Activated naive CD4-positive, alpha-beta T cell treated with anti-CD3 and anti-CD28 coated beads for 36 hours (primary cell): ENCODE measurements at places on chromosomes 4 and X.

GRCh38 chr4:89788206-89789072 is 48.5 kb downstream of the SNCA start:
- DNase-seq = no peak

DNA sequence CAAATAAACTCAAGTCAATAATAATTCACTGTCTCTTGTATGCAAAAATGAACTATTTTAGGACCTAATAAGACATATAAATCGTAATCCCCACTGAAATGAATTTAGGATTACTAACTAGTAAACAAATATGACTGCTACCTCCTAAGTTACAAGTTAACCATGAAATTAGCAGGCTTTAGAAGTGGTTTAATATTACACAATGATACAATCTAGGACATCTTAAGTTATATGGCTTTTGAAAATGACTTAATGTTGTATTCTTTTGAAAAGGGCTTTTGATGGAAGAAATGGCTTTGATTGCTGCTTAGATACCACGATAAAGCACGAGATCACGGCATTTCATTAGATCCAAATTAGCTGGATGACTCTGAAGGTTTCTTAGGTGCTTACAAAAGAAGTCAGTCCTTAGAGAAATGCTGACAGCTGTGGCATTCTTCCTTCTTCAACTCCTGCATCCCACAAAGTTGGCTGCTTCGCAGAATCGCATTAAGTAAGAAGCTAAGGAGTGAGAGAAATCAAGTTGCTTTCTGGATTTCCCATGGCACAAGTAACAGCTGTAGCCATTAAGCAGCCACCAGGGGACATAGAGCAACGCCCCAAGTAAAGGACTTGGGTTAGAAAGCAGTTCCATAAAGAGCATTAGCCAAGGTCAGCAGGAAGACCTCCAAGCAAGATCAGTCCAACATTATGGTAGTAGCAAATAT is 6.9 kb downstream of the SLC10A7 start:
- DNase-seq = no peak

- DNase-seq = no peak
Measured at GRCh38 chr4:118788911-118789310, 47.0 kb downstream of the SEC24D start.

DNA sequence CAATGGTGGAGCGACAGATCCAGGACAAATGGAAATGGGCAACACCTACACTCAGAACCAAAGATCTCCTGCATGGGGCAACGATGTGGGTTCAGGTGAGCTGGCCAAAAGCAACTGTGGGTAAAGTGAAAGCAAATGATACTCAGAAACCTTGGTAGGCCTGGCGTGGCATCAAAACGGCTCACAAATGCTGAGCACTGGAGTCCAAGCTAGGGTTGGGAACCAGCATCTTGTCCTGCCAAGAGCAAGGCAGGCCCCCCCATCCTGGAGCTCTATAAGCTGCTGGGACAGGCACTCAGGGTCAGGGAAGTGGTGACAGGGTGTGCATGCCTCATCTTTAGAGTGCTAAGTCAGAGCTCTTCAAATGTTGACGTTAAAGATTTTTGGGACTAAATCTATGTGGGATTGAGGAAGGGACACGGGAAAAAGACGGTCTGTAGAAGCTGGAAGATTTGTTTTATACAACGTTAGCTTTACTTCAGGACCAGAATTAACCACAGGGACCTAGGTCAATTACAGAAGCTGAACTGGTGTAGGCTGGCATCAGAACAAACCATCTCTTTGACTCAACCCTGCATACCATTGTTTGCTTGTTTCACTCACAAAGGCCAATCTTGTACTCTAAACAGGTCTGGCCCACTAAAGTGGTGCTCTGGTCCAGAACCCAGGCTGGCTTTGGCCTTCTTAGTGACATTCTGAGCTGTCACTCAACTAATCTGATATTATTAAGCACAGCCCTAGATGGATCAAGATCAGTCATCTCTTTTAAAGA is 10.7 kb downstream of the ATP8A1 start:
- no peak for DNase-seq

DNA sequence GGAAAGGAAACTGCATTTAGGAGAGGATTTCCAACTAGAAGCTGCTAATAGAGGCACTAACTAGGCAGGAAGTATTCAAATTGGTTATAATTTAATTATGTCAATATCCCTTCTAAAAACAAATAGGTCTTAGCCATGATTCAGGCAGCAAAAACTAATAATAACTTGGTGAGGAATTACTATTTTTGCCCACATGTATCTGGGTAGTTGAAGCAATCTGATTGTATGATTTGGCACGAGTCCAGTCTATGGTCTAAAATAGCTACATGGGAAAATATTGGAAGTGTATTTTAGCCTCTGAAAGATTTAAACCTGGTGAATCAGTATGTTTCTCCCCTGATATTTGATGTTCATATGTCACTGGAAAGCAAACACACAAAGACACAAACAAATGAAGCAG is 62.2 kb downstream of the MFAP3L start:
- DNase-seq = no peak

- no peak for DNase-seq
Measured at GRCh38 chr4:92514627-92515026, 210.9 kb downstream of the GRID2 start.

DNA sequence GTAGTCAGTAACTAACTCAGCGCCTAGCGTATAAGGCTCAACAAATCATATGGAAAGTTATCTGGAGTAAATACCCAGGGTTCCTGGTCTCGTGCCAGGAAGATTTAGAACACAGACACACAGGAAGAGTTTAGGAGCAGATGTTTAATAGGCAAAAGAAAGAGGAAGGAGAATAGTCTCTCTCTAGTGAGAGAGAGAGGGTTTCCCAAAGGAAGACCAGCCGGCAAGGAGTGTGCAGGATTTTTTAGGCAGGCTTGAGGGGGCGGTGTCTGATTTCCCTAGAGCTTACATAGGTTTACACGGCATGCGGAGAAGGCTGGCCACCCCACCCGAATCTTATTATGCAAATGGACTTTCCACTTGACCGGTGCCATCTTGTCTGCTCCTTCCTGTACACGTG is 284.0 kb upstream of the FRG1 start:
- no peak for DNase-seq

GRCh38 chrX:135984791-135985156 is 461 bp upstream of the SLC9A6 start:
- no peak for DNase-seq

DNA sequence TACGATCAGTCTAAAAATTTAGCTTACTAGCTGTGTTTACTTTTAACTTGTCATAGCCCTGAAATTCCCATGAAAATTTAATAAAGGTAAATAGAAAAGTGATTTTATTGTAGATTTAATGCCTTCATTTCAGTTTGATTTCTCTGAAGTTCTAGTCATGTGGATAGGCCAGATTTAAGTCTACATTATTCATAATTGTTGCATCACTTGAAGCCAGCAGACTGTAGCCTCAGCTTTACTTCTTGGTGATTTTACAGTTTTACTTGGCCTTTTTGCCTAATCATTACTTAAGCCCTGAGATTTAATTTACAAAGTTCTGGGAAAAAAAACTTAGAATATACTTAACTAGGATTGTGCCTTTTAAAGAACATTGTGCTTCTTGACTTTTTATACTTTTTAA is 73.5 kb upstream of the FHDC1 start:
- DNase-seq = no peak

DNA sequence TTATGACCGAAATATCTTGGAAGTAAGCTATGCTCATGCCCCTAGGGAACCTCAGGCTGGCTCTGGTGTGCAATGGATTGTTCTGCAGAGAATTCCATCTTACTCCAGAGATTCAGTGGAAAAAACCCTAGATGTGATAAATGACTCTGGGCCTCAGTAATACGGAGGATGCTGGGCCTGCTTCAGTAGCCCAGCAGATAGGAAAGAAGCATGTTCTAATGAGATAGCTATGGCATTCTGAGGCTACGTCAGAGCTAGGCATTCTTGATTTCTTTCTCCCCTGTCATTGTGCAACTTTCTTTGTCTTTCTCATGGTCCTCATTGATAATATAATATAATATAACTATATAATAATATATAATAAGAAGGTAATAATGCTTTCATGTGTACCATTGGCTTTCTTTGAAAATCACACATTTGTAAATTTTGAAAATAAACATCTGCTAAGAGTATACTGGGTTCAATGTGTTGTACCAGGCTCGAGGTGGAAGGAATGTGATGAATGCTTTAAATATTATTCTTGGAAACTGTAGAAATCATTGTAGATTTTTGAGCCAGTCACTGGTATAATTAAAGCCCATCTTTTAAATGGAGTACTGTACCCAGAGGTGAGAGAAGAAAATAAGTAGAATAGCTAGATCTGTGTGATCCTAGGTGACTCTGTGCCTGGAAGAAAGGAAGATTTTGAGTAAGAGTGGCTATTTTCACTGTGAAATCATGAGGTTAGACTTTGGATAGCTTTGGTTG is 152.0 kb downstream of the IL15 start:
- DNase-seq = no peak

DNA sequence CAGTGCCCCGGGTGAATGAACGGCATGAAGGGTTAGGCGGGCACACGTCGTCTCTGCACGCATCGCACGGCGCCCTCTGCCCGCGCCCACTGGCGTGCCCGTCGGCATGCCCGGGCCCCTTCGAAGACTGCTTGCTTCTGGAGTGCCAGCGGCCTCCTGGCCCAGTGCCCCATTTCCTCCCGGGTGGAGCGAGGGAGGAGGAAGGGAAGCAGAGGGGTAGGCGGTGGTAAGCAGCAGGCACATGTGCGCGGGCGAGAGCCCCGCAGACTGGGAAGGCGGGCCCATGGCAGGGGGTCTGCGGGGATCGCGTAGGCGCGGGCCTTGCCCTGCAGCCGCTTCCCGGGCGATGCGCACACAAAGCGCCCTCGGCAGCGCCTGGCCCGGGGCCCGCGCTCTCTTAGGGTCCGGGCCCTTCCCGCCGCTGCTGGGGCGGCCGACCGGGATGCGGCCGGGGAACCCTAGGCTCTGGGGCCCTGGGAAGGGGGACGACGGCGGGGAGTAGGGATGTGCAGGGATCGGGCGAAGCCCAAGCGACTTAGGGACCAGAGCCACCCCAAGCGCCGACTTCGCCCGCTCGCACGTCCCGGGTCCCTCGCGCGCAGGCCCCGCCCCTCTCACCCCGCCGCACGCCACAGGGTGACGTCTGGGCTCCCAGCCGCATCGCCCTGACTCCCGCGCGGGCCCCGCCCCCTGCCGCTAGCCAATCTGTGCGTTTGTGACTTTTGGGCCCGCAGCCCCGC is 866 bp upstream of the EMD start:
- peak; percentile 23 for DNase-seq

- DNase-seq = no peak
Measured at GRCh38 chr4:8688908-8689445, 96.4 kb downstream of the CPZ start.

- DNase-seq = no peak
Measured at GRCh38 chr4:23923840-23924239, 34.0 kb upstream of the PPARGC1A start.

GRCh38 chrX:130524476-130525194 is 122.8 kb downstream of the RBMX2 start:
- DNase-seq = no peak

DNA sequence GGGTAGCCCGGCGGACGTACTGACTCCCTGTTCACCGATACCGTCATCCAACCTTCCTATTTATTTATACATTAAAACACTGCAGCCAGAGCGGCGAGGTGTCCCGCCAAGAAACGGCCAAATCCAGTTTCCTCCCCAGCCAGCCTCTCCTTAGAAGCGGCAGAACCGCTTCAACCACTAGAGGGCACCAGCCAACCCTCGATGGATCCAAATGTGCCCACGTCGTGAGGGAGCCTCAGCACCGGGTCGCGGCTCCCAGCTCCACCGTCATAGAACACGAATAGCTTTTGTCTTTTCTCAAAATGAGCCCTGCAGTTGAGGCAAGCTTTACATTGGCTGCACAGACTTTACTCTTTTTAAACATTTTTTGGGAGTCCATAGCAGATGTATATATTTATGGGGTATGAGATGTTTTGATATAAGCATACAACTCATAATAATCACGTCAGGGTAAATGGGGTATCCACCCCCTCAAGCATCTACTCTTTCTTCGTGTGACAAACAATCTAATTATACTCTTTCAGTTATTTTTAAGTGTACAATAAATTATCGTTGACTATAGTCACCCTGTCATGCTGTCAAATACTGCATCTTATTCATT is 13.0 kb upstream of the HELT start:
- peak; percentile 92 for DNase-seq

DNA sequence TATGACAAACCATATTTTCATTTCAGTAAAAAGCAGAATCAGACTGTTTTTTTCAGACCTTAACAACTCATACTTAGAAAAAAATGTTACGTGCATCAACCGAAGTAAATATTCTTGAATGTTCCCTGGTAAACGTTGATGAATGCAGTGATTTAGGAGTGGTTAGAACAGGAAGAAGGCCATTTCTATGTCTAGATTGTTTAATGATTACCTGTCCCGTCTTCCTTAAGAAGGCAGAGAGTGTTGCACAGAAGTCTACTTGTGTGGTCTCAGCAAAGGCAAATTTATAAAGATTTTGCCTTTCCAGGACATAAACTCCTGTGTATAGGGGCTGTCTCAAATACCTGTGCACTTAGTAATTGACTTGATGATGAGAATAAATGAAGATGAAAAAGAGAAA is 134.5 kb downstream of the MGST2 start:
- DNase-seq = no peak

DNA sequence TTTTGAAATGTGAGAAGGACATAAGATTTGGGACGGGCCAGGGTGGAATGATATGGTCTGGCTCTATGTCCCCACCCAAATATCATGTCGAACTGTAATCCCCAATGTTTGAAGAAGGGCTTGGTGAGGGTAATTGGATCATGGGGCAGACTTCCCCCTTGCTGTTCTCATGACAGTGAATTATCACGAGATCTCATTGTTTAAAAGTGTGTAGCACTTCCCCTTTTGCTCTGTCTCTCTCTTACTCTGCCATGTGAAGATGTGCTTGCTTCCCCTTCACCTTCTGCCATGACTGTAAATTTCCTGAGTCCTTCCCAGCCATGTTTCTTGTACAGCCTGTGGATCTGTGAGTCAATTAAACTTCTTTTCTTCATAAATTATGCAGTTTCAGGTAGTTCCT is 17.5 kb downstream of the MTMR8 start:
- no peak for DNase-seq

DNA sequence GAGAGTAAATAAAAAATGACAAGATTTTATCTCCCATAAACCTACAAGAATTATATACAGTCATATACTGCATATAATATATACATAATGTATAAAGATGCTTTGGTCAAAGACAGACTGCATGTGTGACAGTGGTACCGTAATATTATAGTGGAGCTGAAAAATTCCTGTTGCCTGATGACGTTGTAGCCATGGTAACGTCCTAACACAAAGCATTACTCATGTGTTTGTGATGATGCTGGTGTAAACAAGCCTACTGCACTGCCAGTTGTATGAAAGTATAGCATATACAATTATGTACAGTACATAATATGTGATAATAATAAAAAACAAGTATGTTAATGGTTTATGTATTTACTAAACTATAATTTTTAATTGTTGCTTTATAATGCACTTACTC is 245.2 kb upstream of the CENPE start:
- no peak for DNase-seq

DNA sequence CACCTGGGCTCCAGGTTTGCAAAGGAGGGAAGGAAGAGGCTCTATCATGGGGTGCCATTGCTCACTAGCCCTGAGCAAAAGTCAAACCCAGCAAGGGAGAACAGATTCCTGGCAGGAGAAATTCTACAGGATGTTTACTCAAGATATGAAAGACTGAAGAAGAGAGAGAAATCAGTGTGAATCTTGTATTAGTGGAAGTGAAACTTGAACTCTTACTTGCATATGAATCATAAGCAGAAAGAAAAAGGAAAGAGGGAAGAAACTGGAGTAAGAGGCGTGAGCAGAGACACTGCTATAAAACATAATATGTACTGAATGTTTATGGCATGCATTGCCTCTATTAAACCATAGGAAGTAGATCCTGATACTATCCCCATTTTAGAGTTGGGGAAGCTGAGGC is 60.9 kb downstream of the C4orf46 start:
- DNase-seq = peak; percentile 15
